Fibroblast of gingiva (primary cell): ENCODE measurements at places on chromosomes 2 and 18.

- DNase-seq = no peak
These were observed 69.8 kb downstream of the REV1 start for GRCh38 chr2:99420031-99420430.

DNA sequence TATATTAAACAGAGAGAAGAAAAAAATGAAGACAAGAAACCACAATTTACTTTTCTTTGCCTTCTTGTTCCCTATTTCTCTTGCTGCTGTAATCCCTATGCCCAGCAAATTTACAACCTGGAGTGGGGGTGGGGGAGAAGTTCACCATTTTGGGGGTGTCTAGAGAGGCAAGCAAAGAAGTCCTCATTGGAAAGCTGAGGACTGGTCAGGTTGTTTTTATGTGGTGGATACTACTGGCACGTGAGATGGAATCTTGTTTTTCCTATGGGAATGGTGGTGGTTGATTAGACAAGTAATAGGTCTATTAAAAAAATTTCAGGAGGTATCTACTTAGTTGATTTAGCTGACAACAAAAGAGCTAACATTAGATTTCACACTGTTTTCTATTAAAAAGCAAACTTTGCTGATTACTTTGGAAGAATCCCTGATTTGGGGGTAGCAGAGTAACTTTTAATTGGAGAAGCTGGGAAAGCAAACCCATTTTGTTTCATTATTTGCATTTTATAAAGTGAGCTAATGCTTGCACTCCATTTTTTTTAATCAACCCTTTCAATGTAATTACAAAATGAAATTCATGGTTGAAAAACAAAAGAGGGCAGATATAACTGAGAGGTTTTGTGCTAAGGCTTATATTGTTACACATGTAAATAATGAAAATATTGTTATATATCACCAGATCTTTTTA lies 6.0 kb downstream of the POU3F3 start:
- DNase-seq = no peak

DNA sequence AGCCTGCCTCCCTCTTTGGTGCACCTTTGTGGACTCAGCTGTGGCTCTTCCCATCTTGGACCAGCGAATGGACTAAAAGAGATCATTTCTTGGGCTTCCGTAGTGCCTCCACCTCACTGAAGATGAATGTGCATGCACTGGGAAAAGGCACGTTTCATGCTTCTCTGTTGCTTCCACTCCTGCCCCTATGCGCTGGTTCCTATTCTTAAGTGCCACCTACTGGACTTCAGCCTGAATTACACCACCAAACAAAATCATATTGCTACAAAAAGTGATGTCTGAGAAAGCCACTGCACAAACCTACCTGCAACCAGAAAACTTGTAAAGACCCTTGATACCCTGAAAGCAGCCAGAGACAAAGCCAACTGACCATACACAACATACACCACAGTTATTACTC lies 695.6 kb downstream of the TSN start:
- no peak for DNase-seq

DNA sequence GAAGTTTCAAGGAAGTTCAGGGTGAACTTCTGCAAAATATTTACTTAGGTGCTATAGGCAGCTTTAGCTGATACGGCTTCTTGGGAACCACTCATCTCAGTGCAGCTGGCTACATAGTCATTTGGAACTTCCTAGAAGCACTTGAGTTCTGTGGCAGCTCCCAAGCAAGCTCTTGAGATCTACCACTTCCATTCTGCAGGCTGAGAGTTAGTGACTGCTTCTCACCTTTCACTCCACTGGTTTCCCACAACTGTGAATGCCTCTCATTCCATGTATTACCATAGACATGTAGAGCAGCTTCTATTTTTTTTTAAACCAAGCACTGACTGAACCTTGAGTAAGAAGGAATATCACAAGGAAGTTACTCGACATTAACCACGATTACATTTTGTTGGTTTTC lies 994.1 kb upstream of the ACVR2A start:
- no peak for DNase-seq

GRCh38 chr2:7745369-7745768 lies 828.2 kb downstream of the RNF144A start:
- DNase-seq = peak; percentile 82

DNA sequence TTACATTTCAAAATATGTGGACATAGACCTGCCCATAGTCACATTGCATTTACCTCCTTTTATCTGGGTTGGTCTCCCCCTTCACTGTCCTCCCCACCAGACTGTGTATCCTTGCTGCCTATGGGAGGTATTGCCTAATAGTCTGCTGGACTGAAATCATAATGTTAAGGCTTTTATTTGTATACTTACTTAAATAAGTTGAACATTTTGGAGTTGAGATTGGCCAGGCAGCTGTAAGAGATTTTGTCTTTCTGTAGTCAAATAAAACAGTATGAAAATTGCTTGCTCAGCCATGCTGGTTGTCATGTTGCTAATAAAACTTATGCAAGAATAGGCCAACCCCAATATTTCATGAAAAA lies 280.9 kb downstream of the PTPRM start:
- peak; percentile 6 for DNase-seq

DNA sequence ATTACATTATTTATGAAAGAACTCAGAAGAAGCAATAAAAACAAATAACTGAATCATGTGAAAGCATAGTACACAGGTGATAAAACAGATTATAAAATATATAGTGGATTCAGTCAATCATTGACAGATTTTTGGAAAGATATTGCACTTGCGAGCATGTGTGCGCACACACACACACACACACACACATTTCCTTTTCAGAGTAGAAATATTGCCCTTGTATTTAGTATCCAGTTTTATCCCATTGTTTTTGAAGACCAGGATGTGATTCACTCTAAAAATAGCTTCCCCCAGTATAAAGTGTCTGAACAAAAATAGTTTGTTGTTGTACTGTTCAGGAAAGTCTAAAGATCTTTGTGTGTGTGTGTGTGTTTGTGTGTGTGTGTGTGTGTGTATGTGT lies 145.5 kb downstream of the CALCRL start:
- peak; percentile 12 for DNase-seq

- DNase-seq = peak; percentile 42
These were observed 42.5 kb upstream of the GPR39 start for GRCh38 chr2:132374151-132374550.

DNA sequence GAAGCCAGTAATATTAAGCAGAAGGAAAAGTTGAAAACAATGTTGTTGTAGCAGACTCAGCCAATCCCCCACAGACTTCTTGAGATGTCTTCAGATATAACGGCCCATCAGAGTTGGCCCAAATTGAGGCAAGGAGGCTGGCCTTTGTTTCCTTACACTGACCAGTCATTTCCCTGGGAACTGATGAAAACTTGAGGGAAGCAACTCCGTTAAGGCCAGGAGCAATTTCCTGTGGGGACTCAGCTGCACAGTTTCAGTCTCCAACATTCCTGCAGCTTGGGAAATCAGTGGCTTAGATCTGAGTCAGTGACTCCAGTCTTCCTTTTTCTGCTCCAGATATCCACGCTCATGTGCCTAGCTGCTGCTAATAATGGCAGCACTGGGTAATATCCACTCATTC lies 75.7 kb downstream of the FTCDNL1 start:
- DNase-seq = peak; percentile 10
